ENCODE measurements at places on chromosomes 1 and 21. TPM values are rescaled to one million over a fixed set of nuclear protein-coding genes. Genes with fewer than 3 reads are reported as not detected.

The FGR gene
- total RNA-seq, result 3.8 TPM

The KCNT2 gene
- total RNA-seq, result 2.1 TPM

The TRIM67 gene
- 0.24 TPM for total RNA-seq

The SPAG17 gene
- total RNA-seq, result not detected

The WNT3A gene
- not detected for total RNA-seq

The TMIGD3 gene
- total RNA-seq, result 0.32 TPM

The MCOLN3 gene
- 0.94 TPM for total RNA-seq

The OR2G6 gene
- total RNA-seq, result not detected

The CSDE1 gene
- 900 TPM for total RNA-seq

GRCh38 chr21:46304955-46305354 lies 18.7 kb downstream of the C21orf58 start:
- no peak for DNase-seq

- no peak for DNase-seq
These were observed 624 bp downstream of the C8B start for GRCh38 chr1:56965191-56965590.

DNA sequence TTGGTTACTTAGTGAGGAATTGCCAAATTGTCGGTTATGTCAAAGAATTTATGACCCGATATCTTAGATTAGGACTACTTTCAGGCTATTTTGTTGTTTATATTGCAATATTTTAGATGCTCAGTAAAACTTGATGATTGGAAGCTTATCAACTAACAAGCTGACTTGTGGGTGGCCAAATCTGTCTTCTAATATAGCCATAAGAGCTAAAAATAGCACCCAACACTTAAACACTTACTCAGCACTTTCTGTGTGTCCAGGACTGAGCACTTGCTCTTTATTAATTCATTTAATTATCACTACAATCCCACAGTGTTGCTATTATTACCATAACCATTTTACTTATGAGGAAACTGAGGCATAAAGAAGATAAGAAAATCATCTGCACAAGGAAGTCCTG lies 50.4 kb downstream of the RWDD3 start:
- no peak for DNase-seq

- DNase-seq, result peak; percentile 92
These were observed 826 bp downstream of the LAPTM5 start for GRCh38 chr1:30756545-30757351.

DNA sequence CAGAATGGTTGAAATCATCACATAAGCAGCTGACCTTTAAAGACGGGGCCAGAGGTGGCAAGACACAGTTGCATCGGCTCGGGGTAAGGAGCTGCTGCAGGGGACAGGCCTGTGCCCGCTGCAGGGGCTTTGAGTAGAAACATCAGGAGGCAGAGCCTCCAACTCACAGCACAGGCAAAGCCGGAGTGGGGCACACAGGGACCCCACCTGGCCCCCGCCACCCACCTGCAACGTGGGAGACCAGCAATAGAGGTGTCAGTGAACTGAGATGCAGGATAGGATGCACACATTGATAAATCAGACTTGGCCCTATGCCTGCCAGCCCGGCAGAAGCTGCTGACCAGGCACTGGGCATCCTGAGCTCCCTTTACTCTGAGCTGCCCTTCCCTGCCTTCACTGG lies 257.2 kb downstream of the NPHP4 start:
- DNase-seq, result peak; percentile 41

GRCh38 chr1:201060586-201060985 lies 37.1 kb upstream of the KIF21B start:
- DNase-seq, result no peak

GRCh38 chr21:45876381-45877170 lies 105.0 kb upstream of the COL6A1 start:
- DNase-seq, result peak; percentile 53

DNA sequence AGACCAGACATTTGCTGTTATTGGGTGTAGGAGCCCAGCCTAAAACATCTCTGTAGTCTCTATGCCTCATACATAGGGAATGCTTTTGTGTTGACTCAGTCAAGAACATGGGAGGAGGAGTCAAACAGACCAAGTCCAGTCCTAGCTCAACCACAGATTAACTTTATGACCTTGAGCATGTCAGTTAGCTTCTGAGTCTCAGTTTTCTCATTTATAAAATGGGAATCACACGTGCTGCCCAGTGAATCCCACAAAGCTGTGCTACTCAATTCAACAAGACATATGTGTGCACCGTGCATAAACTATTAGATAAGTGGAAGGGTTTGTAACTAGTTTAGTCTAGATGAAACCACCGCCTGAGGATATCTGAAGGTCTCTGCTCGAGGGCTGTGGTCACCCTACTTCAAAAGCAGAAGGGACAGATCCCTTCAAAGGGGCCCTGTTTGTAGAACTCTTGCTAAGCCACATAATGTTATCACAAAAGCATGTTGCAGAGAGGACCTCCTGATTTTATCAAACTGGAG lies 109.5 kb upstream of the NFIA start:
- DNase-seq, result no peak

DNA sequence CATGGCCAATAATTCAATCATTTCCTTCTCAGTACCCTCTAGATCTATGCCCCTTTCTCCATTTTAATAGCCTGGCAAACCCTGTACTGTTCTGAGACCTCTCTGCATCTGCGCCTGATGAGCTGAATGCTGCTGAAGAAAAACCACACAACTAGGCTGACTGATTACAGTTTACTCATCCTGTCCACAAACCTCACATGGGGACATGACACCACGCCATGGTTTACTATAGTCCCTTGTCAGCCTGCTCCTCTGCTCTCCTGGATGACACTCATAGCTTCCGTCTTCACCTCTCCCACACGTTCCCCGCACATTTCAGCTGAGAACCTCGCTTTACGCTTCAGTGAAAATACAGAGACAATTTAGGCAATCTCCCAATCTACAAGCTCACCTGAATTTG lies 59.7 kb downstream of the DESI2 start:
- no peak for DNase-seq

DNA sequence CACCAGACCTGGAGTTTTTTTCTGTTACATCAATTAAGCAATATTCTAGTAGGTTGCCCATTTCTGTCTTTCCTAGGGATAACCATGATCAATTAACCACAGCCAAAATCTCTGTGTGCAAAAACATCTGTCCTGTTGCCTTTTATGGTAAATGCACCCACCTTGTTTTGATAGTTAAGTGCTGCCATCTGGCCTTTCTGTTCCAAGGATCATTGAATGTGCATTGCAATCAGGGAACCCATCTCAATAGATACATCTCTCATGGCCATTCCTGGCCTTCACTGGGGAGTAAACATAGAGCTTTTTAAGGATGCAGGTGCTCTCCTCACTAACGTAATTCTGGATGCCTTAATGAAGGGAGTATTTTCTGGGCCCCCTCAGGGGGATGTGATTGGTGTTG lies 111.8 kb upstream of the KIAA1614 start:
- no peak for DNase-seq

DNA sequence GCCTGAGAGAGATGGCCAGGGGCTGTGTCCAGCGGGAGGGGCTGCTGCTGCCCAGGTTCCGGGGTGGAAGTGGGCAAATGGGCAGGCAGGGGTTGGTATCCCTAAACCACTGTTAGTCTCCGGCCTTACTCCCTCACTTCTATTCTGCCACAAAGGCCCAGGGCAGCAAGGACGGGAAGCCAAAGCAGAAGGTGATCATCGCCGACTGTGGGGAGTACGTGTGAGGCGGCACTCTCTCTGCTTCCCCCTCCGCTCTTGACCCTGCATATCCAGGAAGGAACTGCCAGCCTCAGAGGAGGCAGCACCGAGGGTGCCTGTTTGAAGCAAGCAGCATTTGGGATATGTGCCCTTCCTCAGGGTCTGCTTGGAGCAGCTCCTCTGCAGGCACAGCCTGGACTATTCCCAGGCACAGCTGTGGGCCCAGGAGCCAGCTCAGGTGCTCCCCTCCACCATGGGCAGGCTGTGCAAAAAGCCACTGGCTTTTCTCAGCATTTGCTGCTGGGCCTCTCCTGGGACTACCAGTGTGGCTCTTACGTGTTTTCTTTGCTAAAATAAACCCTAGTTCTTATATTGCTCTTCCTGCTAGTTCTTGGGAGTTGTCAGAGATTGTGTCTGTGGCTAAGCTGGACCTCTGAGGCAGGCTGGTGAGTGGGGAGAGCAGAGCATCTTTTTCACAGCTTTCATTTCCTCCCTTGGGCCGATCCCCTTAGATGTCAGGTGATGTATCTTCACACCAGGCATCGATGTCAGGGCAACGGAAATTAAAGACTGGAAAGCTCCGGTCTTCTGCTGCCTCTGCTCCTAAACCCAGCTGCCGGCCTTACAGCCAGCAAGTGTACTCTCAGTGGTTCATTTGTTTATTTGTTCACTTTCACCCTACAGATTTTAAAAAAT lies 14.7 kb downstream of the PPIE start:
- no peak for DNase-seq

DNA sequence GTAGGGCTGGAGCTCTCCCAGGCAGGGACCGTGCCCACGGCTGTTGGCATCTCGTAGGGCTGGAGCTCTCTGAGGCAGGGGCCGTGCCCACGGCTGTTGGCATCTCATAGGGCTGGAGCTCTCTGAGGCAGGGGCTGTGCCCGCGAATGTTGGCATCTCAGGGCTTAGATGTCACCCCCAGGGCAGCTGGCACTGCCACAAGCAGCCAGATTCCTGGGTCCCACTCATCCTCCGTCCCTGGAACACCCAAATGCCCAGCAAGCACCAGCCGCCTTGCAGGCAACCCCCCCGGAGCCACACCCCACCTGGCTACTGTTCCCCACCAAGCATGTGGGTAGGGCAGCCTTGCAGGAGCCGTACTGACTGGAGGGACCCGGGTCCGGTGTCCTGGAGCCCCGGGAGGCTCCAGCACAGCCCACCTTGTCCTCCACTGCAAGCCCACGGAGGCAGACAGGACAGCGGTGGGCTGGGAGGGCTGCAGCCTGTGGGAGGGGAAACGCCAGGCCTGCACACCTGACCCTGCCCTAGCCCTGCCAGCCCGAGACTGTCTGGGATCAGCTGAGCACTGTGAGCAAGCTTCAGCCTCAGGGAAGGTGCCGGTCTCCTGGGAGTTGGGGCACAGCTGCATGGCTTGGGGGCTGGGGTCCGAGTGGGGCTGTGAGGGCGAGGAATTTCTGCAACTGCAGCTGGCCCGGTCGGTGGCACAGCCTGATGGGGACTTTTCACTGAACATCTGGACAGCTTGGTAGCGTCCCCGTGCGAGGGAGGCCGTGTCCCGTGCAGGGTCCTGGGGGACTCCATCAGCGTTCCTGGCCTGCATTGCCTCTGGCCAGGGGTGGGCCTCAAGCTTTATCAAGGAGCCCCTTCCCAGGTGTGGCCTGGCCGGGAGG lies 53.6 kb downstream of the COL18A1 start:
- DNase-seq, result no peak

DNA sequence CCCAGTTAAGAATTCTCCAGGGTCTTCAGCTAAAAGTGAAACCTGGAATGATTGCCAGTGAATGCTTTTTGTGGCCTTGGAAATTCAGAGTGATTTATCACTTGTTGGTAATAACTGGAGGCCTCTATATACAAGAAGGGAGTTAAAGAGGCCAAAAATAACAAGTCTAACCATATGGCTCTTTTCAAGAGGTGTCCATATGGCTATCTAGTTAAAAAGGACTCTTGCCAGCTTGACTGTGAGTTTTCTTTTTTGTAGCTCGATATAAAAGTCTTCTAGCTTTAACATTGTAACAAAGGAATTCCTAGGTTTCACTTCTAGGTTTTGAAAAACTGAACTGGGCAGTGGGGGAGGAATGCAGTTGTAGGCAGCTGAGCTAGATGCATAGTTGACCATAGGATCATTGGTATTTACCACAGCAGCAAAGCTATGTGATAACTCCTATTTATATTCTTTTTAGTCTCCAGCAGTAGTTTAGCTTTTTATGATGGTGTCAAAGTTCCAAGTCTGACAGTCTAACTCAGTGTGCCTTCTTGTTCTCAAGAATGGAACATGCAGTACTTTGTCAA lies 44.4 kb downstream of the CACHD1 start:
- DNase-seq, result no peak

GRCh38 chr1:117093091-117093534 lies 28.4 kb downstream of the TRIM45 start:
- DNase-seq, result no peak

GRCh38 chr1:216686860-216687766 lies 36.1 kb downstream of the ESRRG start:
- DNase-seq, result no peak

GRCh38 chr1:81509594-81509993 lies 291.1 kb upstream of the ADGRL2 start:
- DNase-seq, result no peak

DNA sequence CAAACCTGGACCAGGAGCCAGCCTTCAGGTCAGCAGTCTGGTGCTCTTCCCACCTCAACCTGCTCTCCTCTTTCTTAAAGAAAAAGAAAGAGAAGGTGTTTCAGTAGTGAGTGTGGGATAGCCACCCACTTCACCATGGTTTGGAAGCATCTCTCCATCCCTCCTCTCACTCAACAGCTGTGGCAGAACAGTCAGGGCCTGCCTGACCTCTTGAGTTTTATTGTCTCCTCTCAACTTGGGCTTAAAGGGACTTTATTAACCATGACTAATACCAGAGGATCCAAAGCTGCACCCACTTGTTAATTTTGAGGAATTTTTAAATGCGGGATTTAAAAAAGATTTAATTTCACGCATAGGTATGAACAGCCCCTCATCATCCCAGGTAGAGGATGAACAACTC lies 570 bp upstream of the VASH2 start:
- DNase-seq, result peak; percentile 10

- no peak for DNase-seq
These were observed 4.3 kb downstream of the THEM4 start for GRCh38 chr1:151905070-151905442.

DNA sequence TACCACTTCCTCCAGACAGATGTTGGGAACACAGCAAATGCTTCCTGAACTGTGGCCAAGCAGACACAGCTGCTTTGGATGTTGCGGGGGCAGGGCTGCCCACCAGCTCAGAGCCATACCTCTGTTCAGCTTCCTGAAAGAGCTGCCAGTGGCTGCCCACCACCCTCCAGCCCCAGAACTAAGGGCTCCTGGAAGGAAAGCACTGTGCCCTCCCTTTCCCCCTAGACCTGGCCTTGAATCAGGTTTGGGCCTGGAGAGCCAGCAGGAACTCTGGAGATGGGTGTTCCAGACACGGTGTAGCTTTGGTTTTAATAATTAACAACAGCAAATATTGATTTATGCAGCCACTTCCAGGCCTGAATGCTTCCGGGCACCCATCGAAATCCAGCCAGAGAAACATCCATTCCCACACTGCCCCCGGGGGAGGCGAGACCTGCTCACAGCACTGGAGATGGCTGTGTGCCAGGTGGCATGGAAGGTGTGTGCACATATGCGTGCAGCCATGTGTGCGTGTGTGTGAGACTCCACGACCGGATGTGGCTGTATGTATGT lies 45.7 kb downstream of the RAP1GAP start:
- no peak for DNase-seq

DNA sequence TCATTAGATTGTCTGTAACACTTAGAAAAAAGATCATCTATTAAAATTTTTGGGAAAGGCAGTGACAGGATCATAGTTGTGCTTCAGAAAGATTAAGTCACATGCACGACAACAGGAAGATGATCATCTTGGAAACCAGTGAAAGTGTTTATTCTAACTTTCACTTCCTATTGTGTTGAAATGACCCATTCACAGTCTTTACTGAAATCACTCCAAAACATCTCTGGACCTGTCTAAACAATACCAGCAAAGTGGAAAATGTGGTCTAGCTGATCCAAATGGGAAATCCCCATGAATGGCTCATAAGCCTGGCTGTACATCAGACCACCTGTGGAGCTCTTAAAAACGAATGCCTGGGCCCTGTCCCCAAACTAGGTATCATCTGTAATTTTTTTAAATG lies 111.1 kb upstream of the ETV3 start:
- no peak for DNase-seq

Data from cardiac septum (tissue), 1 donor.